ENCODE measurements at places on chromosomes 5 and 9.

DNA sequence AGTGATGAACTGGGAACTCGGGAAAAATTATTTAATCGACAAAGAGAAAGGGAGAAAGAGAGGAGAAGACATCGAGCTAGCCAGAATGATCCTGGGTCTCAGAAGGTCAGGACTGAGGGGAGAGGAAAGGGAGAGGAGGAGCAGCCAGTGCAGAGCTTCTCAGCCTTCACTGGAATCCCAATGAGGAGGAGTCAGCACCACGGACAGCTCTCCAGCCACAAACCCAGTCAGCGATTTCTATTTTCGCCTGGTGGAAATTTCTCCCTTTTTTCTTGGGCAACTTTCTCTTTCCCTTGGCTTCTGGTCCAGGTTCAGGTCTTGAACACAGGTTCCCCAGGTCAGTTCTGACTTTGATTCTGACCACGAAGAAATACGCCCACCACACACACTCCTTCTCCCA is 1.6 kb upstream of the BRINP1 start:
- DNase-seq: no peak

DNA sequence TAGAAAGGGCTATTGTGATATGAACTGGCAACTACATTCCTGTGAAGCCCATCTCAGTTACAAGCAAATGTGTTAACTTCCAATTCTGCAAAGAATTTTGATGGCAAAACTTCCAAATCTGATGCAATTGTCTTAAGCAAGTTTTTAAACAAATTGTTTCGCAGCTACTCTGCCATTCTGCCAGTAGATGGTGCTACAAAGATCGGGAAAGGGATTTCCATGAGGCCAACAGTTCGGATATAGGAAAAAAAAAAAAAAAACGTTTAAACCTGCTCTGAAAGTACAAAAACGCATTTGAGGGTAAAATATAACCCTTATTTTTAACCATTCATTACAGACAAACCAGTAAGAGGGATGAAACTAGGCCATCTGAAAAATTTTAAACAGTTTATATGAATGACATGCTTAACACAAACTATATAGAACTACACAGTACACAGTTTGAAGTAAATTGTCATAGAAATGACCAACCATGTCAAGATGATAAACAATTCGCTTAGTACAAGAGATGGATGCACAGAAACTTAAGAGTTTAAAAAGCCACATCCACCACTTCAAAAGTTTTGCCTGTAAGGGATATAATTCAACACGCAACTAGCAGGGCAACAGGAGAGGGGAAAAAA is 2.2 kb downstream of the HNRNPA0 start:
- peak; percentile 48 for DNase-seq

DNA sequence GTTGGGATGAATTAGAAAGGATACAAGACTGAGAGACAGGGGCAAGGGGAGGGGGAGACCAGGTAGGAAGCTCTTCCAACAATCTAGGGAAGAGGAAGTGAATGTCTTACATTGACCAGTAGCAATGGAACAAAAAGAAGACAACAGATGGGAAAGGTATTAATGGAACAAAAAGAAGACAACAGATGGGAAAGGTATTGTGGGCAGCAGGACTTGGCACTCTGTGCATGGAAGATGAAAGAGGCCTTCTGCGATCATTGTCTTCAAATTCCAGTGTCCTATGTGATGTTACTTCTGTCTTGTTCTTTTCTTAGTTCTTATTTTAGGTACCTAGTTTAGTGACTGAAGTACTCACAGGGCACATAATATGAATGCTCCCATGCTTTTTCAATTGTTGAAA is 161.8 kb downstream of the PALM2AKAP2 start:
- DNase-seq: no peak

DNA sequence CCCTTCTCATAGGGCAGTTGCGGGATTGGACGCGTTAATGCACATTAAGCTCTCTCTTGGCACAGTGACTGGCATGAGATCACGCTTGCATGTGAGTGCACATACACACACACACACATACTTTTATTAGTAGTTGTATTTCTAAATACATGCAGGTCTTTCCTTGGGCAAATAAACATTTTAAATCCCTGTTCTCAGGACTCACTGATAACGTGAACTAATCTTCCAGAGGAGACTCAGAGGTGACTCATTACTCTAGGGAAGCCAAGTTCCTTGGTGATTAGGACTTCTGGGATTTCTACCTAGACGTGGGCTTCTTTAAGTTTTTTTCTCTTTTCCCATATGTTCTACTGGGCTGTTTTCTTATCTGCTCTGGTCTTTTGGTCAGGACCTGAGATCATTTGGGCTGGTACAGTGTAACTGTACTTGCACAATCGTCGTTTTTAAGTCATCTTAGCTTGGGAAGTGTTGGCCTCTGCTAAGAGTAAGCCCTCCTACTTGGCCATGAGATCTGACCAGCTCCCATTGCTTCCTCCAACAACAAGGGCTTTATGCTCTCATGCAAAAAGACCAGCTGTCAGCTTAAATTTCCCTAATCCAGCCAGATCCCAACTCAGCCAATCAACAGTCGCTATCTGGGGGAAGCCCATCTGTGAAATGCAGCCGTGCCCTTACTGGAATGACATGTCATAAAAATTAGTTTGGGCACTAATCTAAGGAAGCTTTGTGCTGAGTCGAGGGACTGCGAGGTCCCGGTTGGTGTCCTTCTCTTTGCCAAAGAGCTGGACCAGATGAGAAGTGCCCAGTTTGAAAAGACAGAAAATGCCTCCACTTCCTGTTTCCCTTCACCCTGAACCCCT is 176.4 kb upstream of the ANKRD55 start:
- no peak for DNase-seq

- no peak for DNase-seq
Measured at GRCh38 chr5:116881921-116882531, 307.4 kb upstream of the SEMA6A start.

GRCh38 chr9:114803479-114804265 is 2.2 kb downstream of the TNFSF15 start:
- DNase-seq: no peak

DNA sequence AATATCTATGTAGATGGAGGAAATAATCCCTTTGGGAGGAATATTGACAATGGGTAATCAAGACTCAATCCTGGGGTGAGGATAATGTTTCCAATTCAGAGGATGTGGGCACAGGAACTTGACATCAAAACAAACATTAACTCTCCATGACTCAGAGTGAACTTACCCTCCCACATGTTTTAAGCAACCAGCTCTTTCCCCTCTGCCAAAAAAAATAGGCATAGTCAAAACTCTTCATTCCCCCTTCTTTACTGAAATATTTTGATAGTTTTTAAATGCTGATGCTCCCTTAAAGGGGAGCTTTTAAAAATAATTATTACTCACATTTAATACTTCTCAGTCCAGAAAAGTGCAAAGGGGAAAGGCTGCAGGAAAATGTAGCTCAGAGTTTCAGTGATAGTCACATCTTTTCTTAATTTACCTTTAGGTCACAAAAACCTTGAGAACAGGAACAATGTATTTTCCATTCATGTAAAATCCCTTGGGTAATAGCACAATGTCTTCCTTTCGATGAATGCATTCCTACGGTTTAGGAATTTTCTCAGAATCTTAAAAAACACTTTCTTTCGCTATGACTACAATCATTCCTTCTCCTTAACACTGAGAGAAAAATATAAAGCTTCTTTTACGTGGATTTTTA is 298.4 kb upstream of the GRAMD2B start:
- no peak for DNase-seq
